ENCODE measurements at places on chromosomes 1 and 21.

DNA sequence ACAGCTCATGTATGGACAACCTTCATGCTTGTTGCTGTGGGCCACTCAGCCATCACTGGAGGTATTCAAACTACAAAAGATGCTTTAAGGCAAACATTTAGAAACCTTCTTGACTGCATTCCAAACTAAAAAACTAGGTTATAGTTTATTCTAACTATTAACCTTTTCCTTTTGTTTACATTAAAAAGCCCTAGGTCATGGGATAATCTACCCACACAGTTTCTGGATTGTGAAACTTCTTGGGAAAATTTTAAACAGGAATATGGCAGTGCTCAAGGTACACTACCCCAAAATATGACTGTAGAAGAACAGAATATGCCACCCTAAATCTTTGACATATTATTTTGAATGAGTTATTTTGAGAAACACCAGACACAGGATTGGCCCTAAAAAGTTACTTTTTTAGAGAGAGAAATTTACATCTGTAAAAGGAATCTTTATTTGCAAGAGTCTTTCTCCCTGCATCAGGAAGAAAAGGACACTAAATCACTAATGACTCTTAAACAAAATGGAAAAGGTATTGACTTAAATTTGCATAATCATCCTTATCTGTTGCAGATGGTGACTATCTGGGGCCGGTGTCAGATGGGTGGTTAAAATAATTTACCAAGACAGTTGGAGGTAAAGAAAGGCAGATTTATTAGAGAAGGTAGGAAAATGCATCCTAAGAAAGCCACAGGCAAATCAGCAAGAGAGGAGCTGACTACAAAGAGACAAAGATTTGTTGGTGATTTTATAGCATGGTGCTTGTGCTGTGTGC lies 25.1 kb upstream of the NUF2 start:
- no peak for DNase-seq

GRCh38 chr21:16169779-16170178 lies 440.0 kb downstream of the USP25 start:
- DNase-seq = no peak

DNA sequence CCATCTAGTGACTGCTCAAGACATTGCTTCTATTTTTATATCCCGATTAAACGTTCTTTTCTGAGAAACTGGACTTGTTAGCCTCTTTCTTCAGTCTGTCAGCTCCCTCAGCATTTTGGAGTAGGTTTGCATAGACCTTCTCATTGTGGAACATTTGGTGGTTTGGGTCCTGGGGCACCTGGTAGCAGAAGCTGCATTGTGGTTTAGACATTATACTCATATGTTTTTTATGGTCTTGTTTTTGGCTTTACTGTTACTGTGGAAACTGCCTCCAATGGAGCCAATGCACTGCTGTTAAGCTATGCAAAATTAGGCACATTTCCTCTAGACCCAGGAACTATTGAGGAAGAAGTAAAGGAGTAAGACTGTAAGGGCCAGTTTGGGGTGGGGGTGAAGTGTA lies 36.7 kb upstream of the LRRC8B start:
- no peak for DNase-seq

DNA sequence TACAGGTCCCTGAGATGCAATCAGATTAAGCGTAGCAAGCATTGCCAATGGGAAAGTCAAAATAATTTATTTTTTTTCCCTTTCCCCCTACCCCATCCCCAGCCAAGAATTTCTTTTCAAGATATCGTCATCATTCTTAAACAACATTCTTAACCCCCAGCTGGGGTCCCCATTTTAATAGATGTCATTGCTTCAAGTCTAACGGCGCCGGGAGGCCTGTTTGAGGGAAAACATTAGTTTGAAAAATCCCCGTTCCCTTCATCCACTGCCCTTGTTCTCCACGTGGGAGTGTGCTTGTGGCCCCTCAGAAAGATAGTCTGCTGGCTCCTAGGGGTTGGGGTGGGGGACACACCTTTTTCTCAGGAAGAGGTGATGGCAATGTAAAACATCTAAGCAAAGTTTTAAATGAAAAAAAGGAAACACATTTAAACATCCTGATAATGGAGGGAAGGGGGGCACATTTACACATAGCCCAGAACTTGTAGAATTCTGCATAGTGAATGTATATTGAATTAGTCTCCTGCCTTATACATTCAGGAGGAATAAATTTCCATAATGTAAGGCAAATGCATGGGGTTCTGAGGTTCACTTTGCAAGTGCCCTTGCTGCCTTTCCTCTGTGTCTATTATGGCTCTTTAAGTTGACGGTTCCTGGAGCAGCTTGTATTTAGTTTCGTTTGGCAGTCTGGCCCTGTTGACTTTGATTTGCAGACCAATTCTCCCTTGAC lies 6.8 kb downstream of the TRNP1 start:
- DNase-seq = no peak

GRCh38 chr1:67468066-67468718 lies 38.0 kb upstream of the SERBP1 start:
- no peak for DNase-seq

- peak; percentile 65 for DNase-seq
Measured at GRCh38 chr1:36156329-36157114, 562 bp downstream of the MAP7D1 start.

DNA sequence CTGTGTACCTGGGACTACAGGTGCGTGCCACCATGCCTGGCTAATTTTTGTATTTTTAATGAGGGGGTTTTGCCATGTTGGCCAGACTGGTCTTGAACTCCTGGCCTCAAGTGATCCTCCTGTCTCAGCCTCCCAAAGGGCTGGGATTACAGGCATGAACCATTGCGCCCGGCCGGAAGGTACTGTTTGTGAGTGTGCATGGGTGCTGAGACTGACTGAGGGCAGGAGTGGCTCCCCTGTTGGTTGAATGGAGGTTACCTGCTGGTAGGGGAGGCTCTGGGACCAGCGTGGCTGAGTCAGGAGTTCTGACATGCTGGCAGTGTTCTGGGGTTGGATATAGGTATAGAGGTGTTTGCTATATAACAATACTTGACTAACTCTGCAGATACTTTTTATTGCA lies 10.4 kb downstream of the PRMT2 start:
- DNase-seq = no peak

DNA sequence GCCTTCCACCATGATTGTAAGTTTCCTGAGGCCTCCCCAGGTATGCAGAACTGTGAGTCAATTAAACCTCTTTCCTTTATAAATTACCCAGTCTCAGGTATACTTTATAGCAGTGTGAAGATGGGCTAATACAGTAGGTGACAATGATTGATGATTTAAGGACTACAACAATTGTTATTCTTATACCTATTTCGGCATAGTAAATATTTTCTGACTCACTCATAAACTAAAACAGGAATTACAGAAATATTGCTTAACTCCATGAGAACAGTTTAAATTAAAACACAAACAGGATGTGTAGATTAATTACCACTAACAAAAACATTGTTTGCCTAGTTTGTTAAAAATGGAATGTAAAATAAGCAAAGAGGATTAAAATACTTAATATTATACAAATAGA lies 839.9 kb downstream of the LTN1 start:
- no peak for DNase-seq

DNA sequence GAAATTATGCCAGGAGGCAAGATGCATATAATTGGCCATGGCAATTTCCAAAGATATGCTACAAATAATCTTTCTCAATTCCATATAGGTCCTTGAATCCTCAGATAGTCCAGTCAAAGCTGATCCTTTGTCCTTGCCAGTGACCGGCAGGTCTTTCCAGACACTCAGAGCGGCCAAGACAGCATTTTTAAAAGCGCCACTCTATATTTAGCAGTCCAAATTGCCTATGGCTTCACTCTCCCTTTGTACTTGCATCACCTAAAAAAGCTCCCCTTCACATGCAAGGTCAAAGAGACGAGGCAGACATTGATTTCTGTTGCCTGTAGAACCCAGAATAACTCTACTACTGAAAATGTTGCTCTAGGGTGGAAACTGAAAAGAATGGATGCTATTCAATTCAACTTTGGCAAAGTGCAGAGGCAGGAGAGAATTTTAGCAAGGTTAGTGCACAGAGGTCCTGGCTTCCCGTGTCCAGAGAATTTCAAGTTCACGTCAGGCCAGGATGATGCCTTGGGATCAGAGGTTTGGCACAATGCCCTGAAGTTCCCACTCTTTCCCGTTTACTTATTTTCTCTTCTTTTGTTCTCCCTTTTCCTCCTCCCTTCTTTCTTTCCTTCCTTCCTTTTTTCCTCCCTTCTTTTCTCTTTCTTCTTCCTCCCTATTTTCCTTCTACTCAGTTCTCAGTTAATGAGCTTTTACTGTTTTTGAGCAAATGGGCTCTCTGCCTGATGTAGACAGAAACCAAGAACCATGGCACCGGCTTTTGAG lies 108.5 kb downstream of the KCNK1 start:
- no peak for DNase-seq

DNA sequence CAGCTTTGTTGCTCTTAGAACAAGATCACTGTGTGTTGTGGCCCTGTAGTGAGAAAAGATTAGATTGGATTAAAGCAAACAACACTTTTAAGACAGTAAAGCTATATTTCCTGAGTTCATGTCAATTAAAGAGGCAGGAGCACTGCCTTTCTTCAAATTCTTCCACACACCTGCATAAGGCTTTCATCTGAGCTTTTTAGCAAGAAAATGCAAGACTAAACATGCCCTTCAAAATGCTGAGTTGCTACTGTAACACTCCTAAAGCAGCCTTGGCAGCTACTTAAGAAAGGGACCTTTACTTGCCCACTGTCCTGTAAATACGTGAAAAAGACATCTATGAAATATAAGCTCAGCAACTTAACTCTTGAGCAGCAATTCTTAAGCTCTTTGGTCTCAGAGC lies 11.8 kb downstream of the DPH5 start:
- DNase-seq = no peak

GRCh38 chr1:192159781-192160180 lies 1.5 kb downstream of the RGS18 start:
- no peak for DNase-seq

GRCh38 chr21:35201799-35202198 lies 152.7 kb upstream of the RUNX1 start:
- no peak for DNase-seq

DNA sequence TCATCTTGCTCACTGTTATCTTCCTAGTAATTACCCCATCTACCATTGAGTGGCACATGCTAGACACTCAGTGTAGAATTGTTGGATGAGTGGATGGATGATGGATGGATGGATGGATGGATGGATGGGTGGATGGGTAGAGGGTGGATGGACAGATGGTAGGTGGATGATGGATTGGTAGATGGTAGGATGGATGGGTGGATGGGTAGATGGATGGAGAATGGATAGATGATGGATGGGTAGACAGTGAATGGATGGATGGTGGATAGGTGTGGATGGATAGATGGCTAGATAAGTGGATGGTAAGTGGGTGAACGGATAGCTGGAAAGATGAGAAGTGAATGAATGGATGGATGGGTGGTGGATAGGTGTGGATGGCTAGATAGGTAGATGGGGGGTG lies 165.3 kb upstream of the KLHDC7A start:
- no peak for DNase-seq

DNA sequence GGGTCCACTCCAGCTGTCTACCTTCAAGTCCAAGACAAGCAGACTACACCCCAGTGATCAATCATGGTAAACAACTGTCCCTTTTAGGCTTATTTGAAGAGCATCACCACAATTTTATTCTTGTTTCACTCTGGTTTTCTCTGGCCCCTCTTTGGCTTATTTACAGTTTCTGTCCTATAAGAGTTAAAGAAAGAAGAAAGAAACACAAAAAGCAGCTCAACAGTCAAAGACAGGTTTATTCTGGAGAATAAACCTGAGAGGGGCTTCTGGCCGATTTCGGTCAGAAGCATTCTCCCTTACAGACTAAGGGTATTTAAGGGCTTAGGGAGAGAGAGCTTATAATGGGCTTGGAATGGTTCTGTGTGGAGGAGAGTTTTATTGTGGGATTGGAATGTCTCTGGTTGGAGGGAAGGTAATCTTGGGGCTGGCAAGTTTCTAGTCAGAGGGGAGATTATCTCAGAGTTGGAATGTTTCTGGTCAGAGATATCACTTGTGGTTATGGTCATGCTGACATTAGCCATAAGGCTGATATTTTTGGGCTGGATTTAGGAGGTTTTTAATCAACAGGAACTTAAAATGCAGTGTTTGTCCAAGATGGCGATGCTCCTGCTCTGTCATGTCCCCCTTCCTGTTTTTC lies 161.0 kb downstream of the URB2 start:
- DNase-seq = no peak

DNA sequence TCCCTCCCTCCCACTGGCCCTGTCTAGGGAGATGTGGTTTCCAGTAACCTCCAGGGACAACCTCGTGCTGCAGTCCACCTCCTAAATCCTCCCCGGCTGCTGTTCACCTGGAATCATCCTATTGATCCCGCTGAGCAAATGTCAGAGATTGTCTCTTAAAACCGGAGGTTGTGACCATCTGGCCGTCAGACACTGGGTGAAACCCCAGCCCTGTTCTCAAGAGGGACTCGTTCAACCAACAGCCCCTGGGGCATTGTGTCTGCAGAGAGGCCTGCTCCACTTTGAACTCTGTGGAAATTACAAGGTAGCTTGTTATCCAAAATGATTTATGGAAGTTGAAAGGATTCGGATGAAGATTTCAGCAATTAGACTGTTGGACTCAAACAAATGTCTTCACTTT lies 498.0 kb downstream of the MATN1 start:
- no peak for DNase-seq

- DNase-seq = no peak
Measured at GRCh38 chr21:44552136-44552535, 831 bp upstream of the KRTAP10-2 start.

- DNase-seq = no peak
Measured at GRCh38 chr1:146036241-146036964, 14.9 kb upstream of the HJV start.

DNA sequence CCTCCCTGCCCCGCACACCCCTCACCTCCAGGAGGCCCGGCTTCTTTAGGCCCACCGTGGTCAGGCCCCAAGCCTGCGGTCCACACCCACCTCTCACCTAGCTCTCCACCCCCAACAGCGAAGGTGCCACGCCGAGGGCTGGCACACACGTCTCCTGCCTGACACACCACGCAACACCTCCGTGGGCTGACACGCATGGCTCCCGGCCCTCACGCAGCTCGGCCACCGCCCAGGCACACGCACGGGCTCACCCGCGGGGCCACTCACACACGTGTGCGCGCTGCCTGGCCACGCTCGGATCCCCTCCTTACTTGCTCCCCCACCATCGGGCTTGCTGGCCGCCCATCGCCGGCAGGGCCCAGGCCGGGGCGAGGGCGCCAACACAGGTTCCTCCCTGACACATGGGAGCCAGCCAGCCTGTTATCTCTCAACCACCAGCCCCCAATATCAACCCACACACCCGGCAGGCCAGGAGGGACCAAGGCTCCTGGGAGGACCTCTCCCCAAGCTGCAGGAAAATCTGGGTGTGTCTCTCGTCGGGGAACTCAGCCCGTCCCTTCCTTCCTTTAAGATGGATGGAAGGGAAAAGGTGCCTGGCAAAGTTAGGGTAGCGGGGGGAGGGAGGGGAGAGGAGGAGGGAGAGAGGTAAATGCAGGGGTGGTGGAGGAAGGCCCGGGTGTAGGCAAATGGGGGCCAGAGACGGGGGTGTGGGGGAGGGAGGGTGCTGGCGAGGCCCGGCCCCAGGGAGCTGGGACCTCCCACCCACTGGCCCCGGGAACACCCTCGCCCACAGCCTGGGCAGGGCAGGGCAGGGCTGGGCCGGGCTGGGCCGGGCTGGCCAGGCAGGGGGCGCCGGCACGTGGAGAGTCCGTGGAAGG lies 546 bp downstream of the ELOVL1 start:
- peak; percentile 94 for DNase-seq
